Aorta (tissue), 5 donors: ENCODE measurements at places on chromosomes 3 and 15. TPM values are rescaled to one million over a fixed set of nuclear protein-coding genes. Genes with fewer than 3 reads are reported as not detected.

GPR149 gene
- total RNA-seq: not detected

CELF6 gene
- 1.9 TPM for total RNA-seq

SH2D7 gene
- total RNA-seq: not detected

ATP8B4 gene
- total RNA-seq: 19.1 TPM

ITIH1 gene
- not detected for total RNA-seq

AHSG gene
- not detected for total RNA-seq

RFX7 gene
- total RNA-seq: 17.4 TPM

RTP3 gene
- not detected for total RNA-seq

TMCO5A gene
- total RNA-seq: not detected

CCDC33 gene
- not detected for total RNA-seq

CLDN16 gene
- total RNA-seq: not detected

DOCK3 gene
- total RNA-seq: 0.72 TPM

SPINK8 gene
- total RNA-seq: not detected

FGF7 gene
- 120 TPM for total RNA-seq

CCR2 gene
- total RNA-seq: 6.2 TPM

RLBP1 gene
- total RNA-seq: not detected

EFCC1 gene
- total RNA-seq: 3.1 TPM

EPHA3 gene
- total RNA-seq: 10.7 TPM

ADPRH gene
- 13.6 TPM for total RNA-seq

GOLGA6A gene
- not detected for total RNA-seq

CHL1 gene
- 11.7 TPM for total RNA-seq
